ENCODE measurements at places on chromosomes 12 and 14.

GRCh38 chr14:65349100-65349499 is 63.4 kb upstream of the FUT8 start:
- DNase-seq = no peak

DNA sequence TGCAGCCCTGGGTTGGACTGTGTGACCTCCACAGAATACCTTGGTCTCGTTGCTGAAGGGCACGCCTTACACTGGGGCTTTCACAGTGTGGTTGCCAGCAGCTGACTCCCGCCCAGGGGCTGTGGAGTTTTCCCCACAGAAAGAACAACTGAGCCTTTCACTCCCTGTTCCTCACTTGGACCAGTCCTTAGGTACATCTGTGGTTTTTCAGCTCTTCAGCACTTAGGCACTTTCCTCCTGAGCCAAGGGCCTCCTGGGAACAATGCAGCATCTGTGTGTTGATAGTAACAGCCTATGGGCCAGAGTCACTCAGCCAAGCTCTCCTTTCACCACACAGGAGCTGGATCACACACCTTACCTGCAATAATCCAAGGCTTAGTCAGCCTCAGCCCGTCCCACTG is 25.0 kb downstream of the ERP27 start:
- no peak for DNase-seq

DNA sequence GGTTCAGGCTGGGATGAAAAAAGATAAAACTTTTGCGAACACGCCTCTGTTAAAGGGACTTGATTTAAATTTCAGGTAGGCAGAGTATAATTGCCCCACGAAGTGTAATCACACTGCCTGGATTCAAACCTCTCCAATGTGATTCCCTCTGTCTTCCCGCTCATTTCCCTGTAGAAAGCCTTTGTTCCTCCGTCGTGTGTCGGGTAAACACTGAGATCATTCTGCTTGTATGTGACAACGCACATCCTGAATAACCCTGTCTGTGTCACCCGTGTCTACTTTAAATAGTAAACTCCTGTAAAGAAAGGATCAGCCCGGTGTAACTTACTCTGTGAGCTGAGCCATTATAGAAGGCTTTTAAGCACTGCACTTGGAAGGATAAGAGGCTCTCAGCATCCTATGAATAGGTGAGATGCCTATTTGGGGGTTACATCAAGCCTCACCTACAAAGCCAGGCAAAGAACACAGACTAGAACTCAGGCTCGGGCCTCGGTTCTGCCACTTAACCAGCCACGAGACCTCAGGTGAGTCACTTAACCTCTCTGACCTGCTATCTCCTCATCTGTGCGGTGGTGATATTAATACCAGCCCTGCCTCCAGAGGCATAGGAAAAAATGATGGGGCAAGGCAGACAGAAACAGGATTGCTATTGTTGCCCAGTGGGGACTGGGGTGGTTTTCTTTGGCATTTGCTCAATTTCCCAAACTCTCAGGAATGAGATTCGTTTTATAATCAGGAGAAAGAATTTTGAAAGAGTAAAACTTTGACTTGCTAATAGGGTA is 74.2 kb downstream of the RBM19 start:
- DNase-seq = no peak

GRCh38 chr12:24742378-24742777 is 206.5 kb downstream of the BCAT1 start:
- peak; percentile 68 for DNase-seq

DNA sequence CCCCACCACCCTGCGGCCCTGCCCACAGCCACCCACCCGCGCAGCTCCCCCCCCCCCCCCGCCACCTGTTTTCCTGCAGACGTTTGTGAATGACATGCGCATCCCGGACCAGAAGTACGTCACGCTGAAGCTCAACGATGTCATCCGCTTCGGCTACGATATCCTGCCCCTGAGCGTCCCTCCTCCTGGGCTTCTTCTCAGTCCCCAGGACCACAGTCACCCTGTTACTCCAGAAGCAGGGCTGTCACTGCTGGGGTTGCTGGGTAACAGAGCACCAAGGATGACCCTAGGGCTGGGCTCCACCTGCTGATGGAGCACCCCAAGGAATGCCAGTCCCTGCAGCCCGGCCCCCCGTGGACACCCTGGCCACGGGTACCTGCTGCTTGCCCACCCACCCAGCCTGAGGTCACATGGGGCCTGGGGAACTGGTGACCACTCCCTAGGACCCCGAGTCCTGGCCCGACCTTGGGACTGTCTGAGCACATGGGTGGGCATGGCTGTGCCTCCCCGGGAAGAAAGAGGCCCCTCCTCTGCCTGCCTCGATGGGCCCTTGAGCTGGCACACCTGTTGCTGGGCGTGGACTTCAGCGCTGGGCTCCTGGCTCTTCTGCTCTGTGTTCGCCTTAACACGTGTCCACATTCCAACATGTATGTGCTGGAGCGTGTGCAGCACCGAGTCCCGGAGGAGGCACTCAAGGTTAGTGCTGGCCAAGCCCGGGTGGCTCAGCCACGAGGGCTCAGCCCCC is 12.9 kb downstream of the CEP170B start:
- no peak for DNase-seq

GRCh38 chr12:93616584-93617101 is 44.2 kb downstream of the SOCS2 start:
- no peak for DNase-seq

DNA sequence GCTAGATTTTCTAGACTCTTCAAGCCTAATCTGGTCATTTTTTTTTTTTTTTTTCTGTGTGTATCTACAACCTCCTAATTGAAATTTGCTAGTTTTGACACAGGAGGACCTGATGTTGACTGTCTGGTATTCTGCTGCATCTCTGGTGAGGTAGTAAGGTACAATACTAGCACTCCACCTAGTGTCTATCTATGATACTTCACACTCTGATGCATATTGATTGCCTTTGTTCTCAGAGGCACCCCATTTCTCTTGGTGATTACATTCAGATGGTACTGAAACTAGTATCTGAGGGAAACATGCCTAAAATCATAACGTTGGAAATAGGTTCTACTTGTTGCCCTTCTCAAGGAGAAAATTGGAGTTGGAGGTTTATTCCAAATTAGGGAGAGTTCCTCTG is 930.5 kb upstream of the NOVA1 start:
- DNase-seq = no peak

DNA sequence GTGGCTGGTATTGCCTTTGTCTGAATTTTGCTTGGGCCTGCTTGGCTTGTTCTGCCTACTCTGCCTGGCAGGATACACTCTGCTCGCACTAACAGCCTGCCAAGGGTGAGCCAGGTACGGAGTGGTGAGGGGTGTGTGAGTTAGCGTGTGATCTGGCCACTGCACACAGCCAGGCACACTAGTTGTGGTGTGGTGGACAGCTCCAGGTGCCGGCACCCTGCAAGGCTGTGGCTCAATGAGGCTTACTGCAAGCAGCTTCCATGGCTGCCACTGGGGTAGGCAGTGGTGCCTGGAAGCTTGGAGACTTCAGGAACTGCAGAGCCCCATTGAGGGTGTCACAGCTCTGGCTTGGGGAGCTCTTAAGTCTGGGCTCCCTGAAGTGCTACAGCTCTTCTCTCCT is 87.4 kb downstream of the GPHN start:
- DNase-seq = no peak

GRCh38 chr12:76201758-76202157 is 117.3 kb upstream of the NAP1L1 start:
- no peak for DNase-seq

DNA sequence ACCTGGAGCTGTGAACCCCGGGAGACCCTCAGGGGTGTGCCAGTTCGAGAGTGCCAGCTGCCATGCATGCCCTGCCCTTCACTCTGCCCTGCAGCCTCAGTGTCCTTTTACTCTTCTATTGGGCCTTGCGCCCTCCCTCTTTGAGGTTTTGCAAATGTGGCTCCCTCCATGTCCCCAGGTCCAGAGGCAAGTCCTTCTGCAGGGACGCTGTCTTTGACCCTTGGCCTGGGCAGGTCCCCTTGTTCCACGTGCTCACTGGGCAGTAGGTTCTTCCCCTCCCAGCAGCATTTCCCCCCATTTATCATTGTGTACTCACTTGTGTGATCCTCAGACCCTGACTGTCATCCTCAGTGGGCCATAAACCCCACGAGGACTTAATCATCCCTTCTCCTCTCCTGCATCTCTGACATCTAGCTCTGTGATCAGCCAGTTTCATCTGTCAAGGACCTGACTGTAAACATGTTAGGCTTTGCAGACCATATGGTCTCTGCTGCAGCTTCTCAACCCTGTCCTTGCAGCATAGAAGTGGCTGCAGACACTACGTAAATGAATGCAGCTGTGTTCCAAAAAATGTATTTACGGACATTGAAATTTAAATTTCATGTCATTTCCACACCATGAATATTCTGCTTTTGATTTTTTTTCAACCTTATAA is 36.6 kb downstream of the TSPAN9 start:
- no peak for DNase-seq

GRCh38 chr14:22561661-22562579 is 27.1 kb downstream of the DAD1 start:
- peak; percentile 37 for DNase-seq

DNA sequence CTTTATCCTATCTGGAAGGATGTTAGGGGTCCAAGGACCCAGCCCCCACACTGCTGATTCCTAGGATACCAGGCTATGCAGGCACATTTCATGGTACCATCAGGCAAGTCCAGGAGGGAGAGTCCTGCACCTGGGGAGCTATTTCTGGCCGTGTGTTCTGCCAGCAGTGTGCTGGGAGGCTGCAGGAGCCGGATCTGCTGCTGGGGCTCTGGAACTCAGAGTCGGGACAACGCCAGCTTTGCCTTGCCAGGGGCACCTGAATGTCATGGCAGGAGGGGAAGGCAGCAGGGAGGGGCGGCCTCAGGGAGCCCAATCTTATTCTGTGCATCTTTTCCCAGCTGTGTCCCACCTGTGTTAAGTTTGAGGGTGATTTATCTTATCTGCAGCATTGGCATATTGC is 17.8 kb downstream of the SRRM4 start:
- DNase-seq = no peak

DNA sequence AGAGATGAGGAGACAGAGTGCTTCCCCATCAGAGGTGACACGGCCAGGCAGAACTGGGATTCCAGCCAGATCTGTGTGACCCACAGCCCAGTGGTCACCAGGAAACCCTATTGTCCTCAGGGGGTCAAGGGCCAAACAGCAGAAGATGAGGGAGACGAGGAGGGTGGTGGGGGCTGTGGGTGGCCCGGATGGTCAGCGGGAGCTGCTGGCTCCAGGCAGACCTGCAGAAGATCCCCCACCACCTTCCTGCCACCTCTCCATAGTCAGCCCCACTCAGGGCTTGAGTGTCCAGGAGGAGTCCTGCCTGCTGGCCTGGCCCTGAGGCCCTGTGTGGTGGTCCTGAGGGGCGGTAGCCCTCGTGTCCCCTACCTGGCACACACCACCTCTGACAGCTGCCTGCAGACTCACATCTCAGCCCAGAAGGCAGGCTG is 136.8 kb downstream of the CALM1 start:
- no peak for DNase-seq

DNA sequence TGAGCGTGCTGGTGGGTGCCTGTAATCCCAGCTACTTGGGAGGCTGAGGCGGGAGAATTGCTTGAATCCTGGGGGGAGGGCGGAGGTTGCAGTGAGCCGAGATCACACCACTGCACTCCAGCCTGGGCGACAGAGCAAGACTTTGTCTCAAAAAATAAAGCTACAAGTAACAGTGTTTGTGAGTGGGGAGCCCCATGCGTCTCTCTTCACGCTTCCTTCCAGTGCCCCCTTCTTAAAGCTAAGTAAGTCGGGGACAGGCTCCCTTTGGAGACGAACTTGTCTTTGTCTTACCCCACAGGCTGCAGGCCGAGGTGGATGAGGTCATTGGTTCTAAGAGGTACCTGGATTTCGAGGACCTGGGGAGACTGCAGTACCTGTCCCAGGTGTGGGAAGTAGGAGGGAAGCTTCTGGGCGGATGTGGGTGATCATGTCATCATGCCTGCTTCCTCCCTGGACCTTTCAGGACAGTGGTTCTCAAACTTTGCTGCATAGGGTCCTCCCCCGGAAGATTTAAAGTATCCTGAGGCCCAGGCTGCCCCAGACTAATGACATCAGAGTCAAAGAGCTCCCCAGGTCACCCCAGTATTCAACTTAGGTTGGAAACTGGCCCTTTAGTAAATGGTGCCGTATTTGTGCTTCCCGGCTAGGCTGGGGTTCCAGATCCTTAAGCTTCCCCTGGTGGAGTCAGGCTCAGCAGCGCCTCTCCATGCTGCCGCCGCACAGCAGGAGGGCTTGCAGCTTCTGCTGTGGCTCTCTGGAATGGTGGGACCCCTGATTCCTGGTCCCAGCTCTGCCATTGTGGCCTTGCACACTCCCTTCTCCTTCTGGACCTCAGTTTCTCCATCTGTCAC is 37.1 kb downstream of the CYP46A1 start:
- no peak for DNase-seq

DNA sequence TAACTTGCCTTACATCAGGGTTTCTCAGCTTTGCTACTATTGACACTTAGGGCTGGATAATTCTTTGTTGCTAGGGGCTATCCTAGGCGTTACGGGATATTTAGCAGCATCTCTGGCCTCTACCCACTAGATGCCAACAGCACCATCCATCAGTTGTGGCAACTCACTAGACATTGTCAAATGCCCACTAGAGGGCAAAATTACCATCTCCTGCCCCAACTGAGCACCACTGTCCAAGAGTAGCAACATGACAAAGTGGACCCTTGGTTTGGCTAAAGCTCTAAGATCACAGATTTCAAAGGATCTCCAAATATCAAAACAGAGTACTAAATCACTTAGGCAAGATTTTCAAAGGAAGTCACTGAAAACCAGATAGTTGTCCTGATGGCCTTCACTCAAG is 251.7 kb upstream of the TBX3 start:
- no peak for DNase-seq

- peak; percentile 76 for DNase-seq
Observed at GRCh38 chr14:76947078-76947837, 81.2 kb downstream of the IRF2BPL start.

DNA sequence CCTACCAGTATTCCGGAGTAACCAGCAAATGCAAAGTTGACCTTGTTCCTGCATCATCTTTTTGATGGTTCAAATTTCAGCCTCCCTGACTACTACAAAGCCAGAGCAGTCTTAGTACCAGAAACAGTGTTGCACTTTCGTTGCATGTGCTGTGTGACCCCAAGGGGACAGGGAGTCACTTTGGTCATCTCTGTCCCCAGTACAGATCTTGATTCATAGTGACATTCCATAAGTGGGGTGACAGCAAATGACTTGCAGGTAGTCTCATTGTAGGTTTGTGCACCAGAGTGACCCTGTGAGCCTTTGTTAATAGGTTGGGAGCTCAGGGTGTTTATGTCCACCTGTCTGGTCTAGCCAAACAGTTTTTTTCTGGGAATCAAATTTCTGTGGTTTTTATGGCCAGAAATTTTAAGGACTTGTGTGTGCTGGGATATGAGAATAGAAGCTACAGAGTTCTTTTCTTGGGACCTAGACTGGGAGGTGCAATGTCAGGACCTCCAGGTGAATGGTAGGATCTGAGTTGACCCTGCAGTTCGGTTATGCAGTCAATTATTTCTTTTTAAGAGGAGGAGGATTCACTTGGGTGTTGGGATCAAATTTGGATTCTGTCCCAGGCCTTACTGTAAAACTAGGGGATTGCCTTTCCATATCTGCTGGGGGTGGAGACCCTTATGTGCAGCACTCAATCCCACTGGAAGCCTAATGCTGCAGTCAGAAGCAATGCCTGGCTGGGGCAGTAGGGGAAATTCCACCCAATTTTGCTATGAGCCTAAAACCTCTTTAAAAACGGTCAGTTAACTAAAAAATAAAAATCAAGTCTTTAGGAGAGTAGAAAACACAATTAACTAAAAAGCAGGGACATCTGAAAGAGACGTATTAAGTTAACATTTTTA is 10.1 kb downstream of the EIF5 start:
- no peak for DNase-seq

- DNase-seq = no peak
Observed at GRCh38 chr14:58540749-58541632, 96.8 kb upstream of the DACT1 start.

All from naive B cell (primary cell).